ENCODE measurements at places on chromosomes 12 and 14. TPM values are rescaled to one million over a fixed set of nuclear protein-coding genes. Genes with fewer than 3 reads are reported as not detected.

DNA sequence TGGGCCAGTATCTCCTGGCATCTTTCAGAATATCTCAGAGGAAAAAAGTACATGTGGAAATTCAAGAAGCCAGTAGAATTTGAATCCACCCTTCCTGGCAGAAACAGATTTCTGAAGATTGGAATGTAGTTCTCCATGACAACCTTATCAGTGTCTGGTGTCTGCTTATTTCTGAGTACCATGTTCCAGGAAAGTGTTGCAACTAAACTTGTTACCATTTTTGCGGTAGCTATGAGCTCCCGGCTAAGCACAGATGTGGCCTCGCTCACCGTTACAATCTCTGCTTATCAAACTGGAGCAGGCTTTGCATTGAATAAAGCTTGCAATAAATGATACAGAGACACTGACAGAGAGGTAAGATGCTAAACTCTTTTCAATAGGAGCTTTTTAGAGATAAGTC is 13.0 kb upstream of the ITPR2 start:
- no peak overlapping the region for H3K27ac ChIP-seq
- H3K36me3 ChIP-seq = no peaks in the 10 kb centered on the region
- peaks cover 11% of the 10 kb centered on the region for H3K27me3 ChIP-seq
- no peak for DNase-seq
- H3K4me3 ChIP-seq = no peak overlapping the region

DNA sequence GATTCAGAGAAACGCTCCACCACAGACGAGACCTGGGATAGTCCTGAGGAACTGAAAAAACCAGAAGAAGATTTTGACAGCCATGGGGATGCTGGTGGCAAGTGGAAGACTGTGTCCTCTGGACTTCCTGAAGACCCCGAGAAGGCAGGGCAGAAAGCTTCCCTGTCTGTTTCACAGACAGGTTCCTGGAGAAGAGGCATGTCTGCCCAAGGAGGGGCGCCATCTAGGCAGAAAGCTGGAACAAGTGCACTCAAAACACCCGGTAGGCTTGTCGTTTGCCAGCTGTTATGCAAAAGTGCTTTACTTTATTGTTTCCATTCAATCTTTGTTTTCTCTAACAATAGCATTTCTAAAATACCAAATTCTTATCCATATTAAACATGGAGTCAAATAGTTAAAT is 287.3 kb downstream of the NAV3 start:
- no peaks in the 10 kb centered on the region for H3K4me1 ChIP-seq
- no peak overlapping the region for H3K4me3 ChIP-seq
- no peak for DNase-seq
- H3K27me3 ChIP-seq = no peaks in the 10 kb centered on the region
- no peaks in the 10 kb centered on the region for H3K36me3 ChIP-seq
- no peak overlapping the region for H3K27ac ChIP-seq

DNA sequence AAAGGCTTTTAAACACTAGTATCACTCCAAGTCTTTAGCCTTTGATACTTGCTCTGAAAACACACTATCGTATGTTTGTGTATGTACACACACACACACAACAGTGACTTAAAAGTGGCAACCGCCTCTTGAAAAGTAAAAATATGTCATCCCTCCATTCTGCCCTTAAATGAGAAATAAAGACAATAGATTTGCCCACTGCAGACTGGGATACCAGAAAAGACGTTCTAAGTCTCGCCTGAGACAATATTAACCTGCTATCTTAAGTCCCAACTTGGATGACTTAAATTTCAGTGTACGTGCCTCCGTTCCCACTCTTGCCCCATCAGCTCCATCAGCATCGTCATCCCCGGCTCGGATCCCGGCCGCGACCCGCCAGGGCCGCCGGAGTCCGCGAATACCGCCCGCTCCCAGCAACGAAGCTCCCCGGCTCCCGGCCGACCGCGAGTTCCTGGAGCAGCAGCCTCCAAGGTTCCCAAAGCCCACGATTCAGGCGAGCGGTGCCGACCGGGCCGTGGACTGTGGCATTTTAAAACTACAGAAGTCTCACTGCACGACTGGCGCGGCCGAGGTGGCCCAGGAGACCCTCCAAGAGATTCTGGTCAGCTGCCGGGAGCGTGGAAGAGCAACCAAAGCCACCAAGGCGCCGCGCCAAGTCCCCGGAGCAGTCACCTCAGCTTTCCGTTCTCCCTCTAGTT is 2.8 kb upstream of the ARID2 start:
- peak overlapping the region; percentile 99 for H3K27ac ChIP-seq
- DNase-seq = peak; percentile 18
- peaks cover 7% of the 10 kb centered on the region for H3K36me3 ChIP-seq
- H3K4me3 ChIP-seq = peak overlapping the region; percentile 100
- H3K4me1 ChIP-seq = peaks cover 18% of the 10 kb centered on the region

DNA sequence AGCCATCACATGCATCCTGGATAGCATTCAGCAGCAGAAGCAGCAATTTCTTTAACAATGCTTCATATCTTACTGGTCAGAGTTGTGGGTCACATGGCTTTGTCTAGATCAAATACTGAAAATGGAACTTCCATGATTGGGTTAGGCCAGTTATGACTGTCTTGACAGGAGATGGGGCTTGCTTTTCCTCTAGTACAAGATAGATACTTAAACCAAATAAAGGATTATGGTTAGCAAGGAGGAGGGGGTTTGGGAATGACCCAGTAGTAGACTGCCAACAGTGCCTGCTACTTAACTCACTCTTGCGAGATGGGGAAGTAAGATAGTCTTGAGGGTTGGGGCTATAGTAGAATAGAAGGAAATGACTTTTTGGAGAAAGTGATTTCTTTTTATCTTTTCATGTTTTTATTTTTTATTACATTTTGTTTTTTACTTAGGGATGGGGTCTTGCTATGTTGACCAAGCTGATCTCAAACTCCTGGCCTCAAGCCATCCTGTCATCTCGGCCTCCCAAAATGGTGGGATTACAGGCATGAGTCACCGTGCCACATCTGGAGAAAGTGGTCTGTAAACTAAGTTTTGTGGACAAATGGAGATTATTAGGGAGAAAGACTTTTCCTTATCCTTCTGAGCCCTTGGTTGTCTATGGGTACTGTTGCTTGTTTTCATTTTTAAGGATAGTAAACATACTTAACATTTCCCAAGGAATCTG is 37.6 kb downstream of the WNK1 start:
- H3K27me3 ChIP-seq = no peaks in the 10 kb centered on the region
- H3K4me3 ChIP-seq = peak overlapping the region; percentile 51
- H3K27ac ChIP-seq = peak overlapping the region; percentile 41
- DNase-seq = no peak
- H3K36me3 ChIP-seq = no peaks in the 10 kb centered on the region

- no peak overlapping the region for H3K4me3 ChIP-seq
- no peak for DNase-seq
- H3K27me3 ChIP-seq = no peaks in the 10 kb centered on the region
- no peaks in the 10 kb centered on the region for H3K4me1 ChIP-seq
- H3K36me3 ChIP-seq = peaks cover 3% of the 10 kb centered on the region
These were observed 49.9 kb downstream of the LRRC74A start for GRCh38 chr14:76876076-76876475.

- no peaks in the 10 kb centered on the region for H3K27me3 ChIP-seq
- peaks cover 3% of the 10 kb centered on the region for H3K36me3 ChIP-seq
- H3K4me1 ChIP-seq = peaks cover 37% of the 10 kb centered on the region
These were observed 11.3 kb downstream of the NCOR2 start for GRCh38 chr12:124556074-124556466.

GRCh38 chr12:122326586-122326985 is 60.3 kb upstream of the VPS33A start:
- H3K36me3 ChIP-seq = peaks cover 12% of the 10 kb centered on the region
- H3K4me3 ChIP-seq = no peak overlapping the region
- DNase-seq = no peak
- H3K27me3 ChIP-seq = no peaks in the 10 kb centered on the region
- peaks cover 16% of the 10 kb centered on the region for H3K4me1 ChIP-seq

GRCh38 chr14:25132732-25133422 is 82.9 kb upstream of the STXBP6 start:
- DNase-seq = no peak
- H3K27ac ChIP-seq = no peak overlapping the region
- peaks cover 6% of the 10 kb centered on the region for H3K4me1 ChIP-seq
- peak overlapping the region; percentile 28 for H3K4me3 ChIP-seq
- peaks cover 62% of the 10 kb centered on the region for H3K27me3 ChIP-seq

DNA sequence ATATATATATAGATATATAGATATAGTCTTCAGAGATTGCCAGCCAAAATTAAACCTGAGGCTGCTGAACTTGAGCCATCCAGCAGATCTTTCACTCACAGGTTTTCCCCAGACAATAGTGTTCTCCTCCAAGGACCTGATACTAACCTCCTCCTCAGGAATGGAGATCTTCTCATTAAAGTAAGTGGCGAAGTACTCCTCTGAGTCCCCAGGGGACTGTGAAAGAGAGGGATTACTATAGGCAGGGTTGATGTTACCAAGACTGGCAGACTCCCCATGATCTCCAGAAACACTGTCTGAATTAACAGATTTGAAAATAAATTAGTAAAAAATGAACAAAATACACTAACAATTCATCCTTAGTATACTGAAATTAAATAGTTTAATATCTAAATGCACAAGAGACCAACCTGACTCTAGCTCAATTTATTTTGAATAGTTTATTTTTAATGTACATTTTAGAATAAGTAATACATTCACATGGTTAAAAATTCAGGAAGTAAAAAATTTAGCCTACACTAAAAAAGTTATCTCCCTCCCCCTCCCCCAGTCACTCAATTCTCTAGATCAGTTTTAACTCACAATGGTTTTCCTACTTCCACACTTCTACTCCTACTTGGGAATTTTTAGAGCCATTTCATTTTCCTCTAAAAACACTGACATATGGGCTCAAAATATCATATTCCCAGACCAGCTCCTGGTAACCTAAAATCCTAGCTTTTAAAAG is 17.7 kb downstream of the SLC11A2 start:
- peaks cover 5% of the 10 kb centered on the region for H3K36me3 ChIP-seq
- H3K4me3 ChIP-seq = peak overlapping the region; percentile 58
- H3K4me1 ChIP-seq = peaks cover 17% of the 10 kb centered on the region
- no peak for DNase-seq
- H3K27ac ChIP-seq = peak overlapping the region; percentile 78

DNA sequence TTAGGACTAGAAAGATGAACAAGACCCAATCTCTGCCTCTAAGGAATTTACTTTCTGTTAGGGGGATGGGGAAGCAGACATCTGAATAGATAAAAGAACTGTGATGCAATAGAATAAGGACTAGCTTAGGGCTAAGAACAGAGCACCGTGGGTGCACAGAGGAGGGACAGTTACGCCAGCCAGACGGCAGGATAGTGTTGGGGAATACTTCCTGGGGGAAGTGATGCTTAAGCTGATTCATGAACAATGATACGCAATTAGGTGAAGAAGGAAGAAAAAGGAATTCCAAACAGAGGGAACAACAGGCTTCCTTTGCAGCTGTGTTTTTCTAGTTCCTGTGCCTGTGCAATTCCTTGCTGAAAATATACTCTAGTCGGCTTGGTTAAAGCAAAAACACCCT is 501.1 kb downstream of the APAF1 start:
- no peak overlapping the region for H3K4me3 ChIP-seq
- H3K4me1 ChIP-seq = no peaks in the 10 kb centered on the region
- no peak overlapping the region for H3K27ac ChIP-seq

DNA sequence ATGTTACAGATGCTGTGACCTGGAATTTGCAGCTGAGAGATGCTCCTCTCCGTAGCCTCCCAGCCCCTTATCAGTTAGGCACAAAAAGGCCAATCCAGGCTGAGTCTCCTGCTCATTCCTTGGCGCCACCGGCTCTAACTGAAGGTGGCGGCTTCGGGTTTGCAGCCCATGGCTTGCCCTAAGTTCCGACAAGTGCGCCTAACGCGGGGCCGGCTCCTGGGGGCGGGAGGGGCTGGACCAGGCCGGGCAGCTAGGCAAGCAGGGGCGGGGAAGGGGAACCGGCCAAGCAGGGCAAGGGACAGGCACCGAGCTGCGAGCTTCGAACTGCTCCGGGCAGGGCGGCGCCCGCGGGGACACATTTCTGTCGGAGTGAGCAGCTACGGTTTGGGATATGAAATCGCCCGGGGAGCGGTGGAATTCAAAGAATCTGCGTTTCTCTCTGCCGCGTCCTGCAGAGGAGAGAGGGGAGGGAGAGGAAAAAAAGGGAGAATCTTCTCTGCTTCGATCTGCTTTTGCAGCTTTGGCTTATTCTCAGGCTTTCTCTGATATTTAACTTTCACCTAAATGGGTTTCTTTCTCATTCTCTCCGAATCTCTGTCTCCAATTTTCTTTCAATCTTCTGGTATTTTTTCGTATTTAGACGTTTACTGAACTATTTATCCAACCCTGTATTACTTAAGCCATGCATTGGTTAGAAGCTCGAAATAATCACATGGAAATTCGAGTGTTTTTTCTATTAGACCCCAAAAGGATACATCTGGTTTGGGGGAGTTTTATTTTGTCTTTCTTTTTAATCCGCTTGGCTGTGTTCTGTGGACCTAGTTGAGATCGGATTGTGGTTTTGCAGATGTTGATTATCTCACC is 1.6 kb upstream of the HOXC12 start:
- H3K4me3 ChIP-seq = no peak overlapping the region
- H3K27me3 ChIP-seq = peaks cover 86% of the 10 kb centered on the region
- peak overlapping the region; percentile 93 for H3K27ac ChIP-seq
- peaks cover 9% of the 10 kb centered on the region for H3K36me3 ChIP-seq

DNA sequence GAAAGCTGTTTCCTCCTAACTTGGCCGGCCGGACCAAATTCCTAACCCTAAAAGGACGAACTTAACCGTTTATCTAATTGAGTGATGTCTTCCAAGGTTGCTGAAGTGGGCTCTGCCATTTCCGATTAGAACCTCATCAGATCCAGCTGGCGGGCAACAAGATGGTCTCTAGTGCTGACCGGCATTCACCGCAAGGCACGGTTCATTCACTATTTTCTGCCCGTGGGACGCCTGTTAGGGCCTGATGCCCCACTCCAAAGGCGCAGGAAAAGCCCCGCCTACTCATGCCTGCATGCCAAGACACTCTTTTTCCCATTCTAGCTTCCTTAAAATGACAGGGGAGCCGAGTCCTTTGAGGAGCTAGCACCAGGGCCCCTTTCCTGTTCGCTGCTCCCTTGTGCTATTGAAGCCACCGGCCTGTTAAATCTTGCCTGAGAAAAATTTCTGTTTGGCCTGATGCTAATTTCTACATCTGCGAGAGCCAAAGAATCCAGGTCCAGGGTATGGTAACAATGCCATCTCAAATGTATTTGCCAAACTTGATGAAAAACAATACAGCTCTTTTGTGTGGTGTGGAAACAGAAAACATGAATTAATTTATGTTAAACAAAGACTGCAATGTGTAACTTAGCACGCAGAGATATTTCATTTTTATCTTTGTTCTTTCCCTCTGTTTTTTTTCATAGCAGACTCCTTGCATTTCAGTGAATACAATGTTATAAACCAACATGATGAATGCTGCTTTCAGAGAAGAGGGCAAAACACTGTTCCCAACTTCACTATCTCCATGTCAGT is 1071.2 kb upstream of the USP15 start:
- no peaks in the 10 kb centered on the region for H3K4me1 ChIP-seq
- H3K27ac ChIP-seq = no peak overlapping the region
- no peak overlapping the region for H3K4me3 ChIP-seq
- H3K36me3 ChIP-seq = no peaks in the 10 kb centered on the region
- H3K27me3 ChIP-seq = no peaks in the 10 kb centered on the region

GRCh38 chr12:44640427-44641190 is 235.5 kb downstream of the NELL2 start:
- H3K4me1 ChIP-seq = no peaks in the 10 kb centered on the region
- DNase-seq = no peak
- H3K27me3 ChIP-seq = no peaks in the 10 kb centered on the region
- H3K27ac ChIP-seq = no peak overlapping the region
- peaks cover 2% of the 10 kb centered on the region for H3K36me3 ChIP-seq

The CDCA3 gene
- total RNA-seq = 0.87 TPM

The CMAS gene
- total RNA-seq = 10.7 TPM

The RPGRIP1 gene
- not detected for total RNA-seq

The LALBA gene
- not detected for total RNA-seq

The CMTM5 gene
- total RNA-seq = 2.5 TPM

The SPTLC2 gene
- 22.3 TPM for total RNA-seq

The ATL1 gene
- total RNA-seq = 5.2 TPM

The RECQL gene
- 28.0 TPM for total RNA-seq

The GDF3 gene
- not detected for total RNA-seq

The C2CD5 gene
- total RNA-seq = 31.6 TPM
